NCI-H187 treated with DMSO at 0.1 percent for 48 hours (cell line): ENCODE measurements at places on chromosomes 7 and 10.
A peak's percentile ranks its signal among the peaks of the same experiment; 100 is the strongest.

GRCh38 chr7:142770661-142771352, at the start of gene PRSS2:
PRSS2 (plus strand) TSS chr7:142770970; CDS start chr7:142770983, 13 bp downstream.
- DNase-seq, result peak; percentile 99

- no peak for DNase-seq
Measured at GRCh38 chr10:13707156-13707881, 120.6 kb downstream of the PRPF18 start.

GRCh38 chr7:128833148-128833945, 3.1 kb downstream of the FLNC start:
- no peak for DNase-seq

DNA sequence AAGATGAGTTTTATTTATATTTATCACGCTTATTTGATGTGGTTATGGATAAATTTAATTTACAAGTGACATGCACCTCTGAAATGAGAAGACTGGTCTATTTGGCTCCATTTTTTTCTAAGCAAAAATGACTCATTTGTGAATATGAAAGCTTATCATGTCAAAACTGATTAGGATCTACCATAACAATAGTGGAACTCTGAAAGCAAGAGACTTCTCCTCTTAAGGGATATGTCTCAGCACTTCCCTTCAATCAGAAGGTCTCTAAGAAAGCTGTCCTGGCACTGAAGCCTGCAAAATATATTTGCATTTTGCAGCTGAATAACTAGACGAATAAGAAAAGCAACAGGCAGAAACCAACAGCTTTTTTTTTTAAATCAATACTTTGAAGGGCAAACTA, 12.7 kb downstream of the FAS start:
- no peak for DNase-seq

DNA sequence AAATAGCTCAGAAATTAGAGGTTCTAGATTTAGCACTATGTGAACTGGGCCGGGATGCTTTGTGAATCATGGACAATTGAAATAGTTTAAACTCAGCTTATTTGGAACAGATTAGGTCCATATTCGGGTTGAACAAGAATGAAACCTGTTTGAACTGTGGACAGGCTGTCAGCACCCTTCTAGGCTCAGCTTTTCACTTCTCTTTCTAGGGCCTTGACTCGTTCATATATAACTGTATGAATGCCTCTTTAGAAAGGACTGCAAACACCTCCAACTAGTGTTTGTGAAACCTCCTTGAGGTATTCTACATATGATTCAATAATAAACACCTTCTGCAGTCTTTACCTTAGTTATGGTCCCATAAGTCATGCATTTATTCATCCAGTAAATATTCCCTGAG, 115.6 kb downstream of the REEP3 start:
- DNase-seq, result no peak

DNA sequence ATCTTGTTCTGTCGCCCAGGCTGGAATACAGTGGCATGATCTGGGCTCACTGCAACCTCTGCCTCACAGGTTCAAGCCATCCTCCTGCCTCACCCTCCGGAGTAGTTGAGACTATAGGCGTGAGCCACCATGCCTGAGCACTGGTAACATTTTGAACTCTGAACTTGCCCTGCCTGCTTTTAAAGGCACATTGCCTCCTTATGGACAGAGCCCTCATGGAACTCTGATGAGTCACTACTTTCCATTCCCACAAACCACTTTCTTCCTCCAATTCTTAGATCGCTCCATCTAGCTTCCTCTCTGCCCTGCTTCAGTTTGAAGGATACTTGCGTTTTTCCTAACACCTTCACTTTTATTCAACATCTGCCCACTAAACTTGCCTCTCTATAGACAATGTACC, 38.1 kb downstream of the PRPS1L1 start:
- DNase-seq, result no peak

GRCh38 chr10:17685233-17685840, 41.4 kb downstream of the STAM start:
- no peak for DNase-seq

- DNase-seq, result no peak
Measured at GRCh38 chr7:18262058-18262457, 233.5 kb upstream of the HDAC9 start.

DNA sequence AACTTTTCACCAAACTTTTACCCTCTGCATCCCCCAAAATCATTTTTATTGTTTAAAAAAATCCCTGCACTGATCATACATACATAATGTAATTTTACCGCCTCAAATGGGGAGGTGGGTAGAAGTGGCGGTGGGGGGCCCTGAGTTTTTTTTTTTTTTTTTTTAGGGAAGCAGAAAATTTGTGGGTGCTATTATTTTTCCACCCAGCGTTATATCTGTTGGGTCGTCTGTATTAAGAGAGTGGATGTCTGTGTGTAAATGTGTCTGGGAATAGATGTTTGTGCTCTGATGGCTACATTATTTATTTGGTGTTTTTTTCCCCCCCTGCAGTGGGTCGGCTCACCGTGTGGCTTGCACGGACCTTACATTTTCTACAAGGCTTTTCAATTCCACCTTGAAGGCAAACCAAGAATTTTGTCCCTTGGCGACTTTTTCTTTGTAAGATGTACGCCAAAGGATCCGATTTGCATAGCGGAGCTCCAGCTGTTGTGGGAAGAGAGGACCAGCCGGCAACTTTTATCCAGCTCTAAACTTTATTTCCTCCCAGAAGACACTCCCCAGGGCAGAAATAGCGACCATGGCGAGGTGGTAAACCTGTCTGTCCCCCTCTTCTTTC, 438 bp downstream of the ARID5B start:
- DNase-seq, result no peak

- DNase-seq, result no peak
Measured at GRCh38 chr7:156179872-156180390, 367.7 kb upstream of the SHH start.

GRCh38 chr7:128137181-128137580, 103.9 kb upstream of the LEP start:
- no peak for DNase-seq

DNA sequence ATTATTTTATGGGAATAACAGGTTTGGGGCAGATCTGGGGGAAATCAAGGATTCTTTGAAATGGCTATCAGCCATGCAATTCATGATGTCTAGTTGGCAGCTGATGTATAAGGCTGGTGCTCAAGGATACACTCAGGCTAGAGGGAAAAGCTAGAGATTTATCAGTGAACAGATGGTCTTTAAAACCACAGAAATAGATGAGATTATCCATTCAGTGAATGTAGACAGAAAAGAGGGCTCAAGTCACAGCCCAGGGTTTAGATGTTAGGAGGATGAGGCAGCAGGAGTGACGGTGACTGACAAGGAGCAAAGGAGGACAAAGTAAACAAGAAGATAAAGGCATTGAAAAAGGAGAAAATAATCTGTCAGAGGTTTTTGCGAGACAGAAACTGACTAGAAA, 238.7 kb downstream of the CDK14 start:
- DNase-seq, result no peak

- no peak for DNase-seq
Measured at GRCh38 chr7:137243741-137244140, 99.8 kb downstream of the PTN start.

GRCh38 chr7:157671358-157672255, 334.8 kb downstream of the DNAJB6 start:
- no peak for DNase-seq

- no peak for DNase-seq
Measured at GRCh38 chr7:17015598-17016031, 133.8 kb upstream of the AGR3 start.

DNA sequence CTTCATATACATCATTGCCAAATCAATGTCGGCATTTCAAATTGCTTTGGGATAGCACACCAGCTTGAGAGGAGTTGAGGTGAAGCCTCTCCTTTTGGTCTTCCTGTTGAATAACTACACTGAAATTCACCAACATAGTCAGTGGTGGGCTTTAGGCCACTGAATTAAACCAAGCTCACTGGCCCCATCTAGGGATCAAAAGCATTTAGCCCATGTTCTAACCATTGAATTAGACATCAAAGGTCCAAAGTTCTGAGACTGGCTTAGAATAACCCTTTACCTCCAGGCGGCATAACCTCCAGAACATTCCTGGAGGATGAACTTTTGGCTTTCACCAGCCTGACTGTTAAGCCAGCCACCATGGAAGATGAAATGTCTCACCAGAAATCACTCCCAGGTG, 54.6 kb downstream of the BPGM start:
- DNase-seq, result no peak

DNA sequence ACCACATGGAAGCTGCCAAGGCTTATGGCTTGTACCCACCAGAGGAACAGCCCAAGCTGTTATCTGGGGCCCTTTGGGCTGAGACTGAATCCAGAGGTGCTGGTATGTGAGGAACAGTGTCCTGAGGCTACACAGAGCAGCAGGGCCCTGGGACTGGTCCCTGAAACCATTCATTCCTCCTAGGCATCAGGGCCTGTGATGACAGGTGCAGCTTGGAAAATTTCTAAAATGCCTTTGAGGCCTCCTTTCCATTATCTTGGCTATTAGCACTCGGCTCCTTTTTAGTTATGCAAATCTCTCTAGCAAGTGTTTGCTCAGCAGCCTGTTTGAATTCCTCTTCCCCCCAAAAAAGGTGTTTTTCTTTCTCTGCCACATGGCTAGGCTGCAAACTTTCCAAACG, 1151.7 kb upstream of the LRRN3 start:
- no peak for DNase-seq

GRCh38 chr10:2978111-2978510, 89.2 kb upstream of the PFKP start:
- DNase-seq, result no peak

GRCh38 chr7:141287936-141288335, 214.1 kb downstream of the TMEM178B start:
- no peak for DNase-seq

DNA sequence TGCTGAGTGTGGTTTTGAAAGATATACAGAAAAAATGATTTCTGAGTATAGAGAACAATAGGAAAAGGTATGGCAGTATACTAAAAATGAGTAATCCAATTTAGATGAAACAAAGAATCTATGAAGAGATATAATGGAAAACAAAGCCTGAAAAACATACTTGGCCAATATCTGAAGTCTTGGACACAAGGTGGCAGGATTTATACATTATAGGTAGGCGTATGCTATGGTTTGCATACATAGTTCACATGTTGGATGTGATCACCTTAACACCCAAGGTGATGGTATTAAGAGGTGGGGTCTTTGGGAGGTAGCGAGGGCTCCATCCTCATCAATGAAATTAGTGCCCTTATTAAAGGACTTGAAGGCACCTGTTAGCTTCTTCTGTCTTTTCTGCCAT, 34.5 kb upstream of the BPGM start:
- no peak for DNase-seq

DNA sequence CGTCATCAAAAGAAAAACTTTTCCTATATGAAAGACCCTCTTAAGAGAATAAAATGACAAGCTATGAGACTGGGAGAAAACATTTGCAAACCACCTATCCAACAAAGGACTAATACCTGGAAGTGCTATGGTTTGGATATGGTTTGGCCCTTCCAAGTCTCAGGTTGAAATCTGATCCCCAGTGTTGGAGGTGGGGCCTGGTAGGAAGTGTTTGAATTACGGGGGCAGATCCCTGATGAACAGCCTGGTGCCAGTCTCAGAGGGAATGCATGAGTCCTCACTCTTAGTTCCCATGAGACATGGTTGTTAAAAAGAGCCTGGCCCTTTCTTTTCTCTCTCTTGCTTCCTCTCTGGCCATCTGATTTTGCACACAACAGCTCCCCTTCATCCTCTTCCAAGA, 6.3 kb downstream of the ALDH18A1 start:
- no peak for DNase-seq

DNA sequence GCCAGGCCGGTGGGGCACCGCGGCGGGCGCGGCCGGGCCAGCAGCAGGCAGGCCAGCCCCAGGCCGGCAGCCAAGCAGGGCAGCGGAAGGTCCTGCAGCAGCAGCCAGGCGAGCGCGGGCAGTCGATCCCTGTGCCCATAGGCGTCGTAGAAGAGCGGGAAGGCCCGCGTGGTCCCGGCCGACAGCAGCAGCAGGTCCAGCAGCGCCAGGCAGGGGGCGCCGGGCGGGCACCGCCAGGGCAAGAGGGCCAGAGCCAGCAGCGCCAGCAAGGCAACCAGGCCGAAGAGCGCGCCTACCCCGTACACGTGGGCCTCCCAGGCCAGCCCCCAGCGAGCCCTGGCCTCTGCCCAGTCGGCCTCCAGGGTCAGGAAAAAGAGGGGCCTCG, 8.4 kb upstream of the RBM28 start:
- DNase-seq, result no peak

GRCh38 chr10:61919646-61920215, 18.2 kb downstream of the ARID5B start:
- DNase-seq, result no peak

DNA sequence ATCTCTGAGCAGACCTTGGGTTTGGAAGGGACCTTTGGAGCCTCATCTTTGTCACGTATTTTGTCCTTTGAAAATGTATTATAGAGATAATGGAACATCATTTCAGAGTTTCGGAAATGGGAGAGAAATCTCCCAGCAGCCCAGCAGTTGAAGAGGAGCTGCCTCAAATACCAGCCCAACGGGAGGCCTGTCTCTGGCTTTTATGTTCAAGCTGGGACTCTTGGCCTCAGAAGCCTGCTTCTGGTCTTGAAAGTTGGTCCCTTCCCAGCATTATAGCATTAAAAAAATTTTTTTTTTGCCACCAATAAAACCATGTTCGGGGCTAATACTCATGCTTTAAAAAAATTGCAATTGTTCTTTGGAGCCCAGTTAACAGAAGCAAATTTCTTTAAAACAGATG, 73.4 kb upstream of the CTBP2 start:
- no peak for DNase-seq

- no peak for DNase-seq
Measured at GRCh38 chr7:92705831-92706230, 115.6 kb upstream of the FAM133B start.

- DNase-seq, result no peak
Measured at GRCh38 chr10:13883636-13884444, 297.1 kb downstream of the PRPF18 start.

- DNase-seq, result no peak
Measured at GRCh38 chr10:103637927-103638557, 144.5 kb downstream of the NEURL1 start.

GRCh38 chr7:156722043-156722826, 81.7 kb downstream of the RNF32 start:
- no peak for DNase-seq

GRCh38 chr10:44369296-44369695, 15.6 kb downstream of the CXCL12 start:
- DNase-seq, result no peak

GRCh38 chr10:127150136-127150535, 46.3 kb downstream of the INSYN2A start:
- no peak for DNase-seq

DNA sequence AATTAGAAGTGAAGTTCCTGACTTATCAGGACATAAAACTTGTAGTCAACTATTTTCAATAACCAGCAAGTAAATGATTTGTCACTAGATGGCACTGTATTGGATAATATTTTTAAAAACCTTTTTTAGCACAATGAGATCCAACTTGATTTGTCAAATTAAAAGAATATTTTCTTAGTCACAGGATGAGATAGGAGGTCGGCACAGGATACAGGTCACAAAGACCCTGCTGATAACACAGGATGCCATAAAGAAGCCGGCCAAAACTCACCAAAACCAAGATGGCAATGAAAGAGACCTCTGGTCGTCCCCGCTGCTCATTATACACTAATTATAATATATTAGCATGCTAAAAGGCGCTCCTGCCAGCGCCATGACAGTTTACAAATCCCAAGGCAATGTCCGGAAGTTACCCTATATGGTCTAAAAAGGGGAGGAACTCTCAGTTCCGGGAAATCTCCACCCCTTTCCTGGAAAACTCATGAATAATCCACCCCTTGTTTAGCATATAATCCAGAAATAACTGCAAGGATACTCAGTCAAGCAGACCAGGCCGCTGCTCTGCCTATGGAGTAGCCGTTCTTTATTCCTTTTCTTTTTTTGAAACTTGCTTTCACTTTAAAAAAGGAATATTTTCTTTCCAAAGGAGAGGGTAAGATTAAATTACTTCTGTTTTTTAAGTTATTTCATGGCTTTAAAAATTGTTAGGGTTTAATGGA, 255.7 kb upstream of the MKLN1 start:
- no peak for DNase-seq
